ENCODE measurements at places on chromosomes 13 and 19. TPM values are rescaled to one million over a fixed set of nuclear protein-coding genes. Genes with fewer than 3 reads are reported as not detected.

The TMEM272 gene
- not detected for total RNA-seq

The FCER2 gene
- total RNA-seq, result not detected

The SCAF1 gene
- 16.1 TPM for total RNA-seq

The AP1M2 gene
- total RNA-seq, result 25.7 TPM

The ATP4A gene
- total RNA-seq, result 8.2 TPM

The CACNA1A gene
- 6.7 TPM for total RNA-seq

The KIR3DL2 gene
- not detected for total RNA-seq

The ZNF266 gene
- 12.2 TPM for total RNA-seq

The CEACAM16 gene
- 0.33 TPM for total RNA-seq

The TMPRSS9 gene
- not detected for total RNA-seq

The KRTDAP gene
- not detected for total RNA-seq

The IL17D gene
- total RNA-seq, result 0.66 TPM

The ADGRE2 gene
- total RNA-seq, result 1.3 TPM

The FGF9 gene
- 0.26 TPM for total RNA-seq

The CGB2 gene
- total RNA-seq, result not detected

The DHRS12 gene
- 4.0 TPM for total RNA-seq

The NCR1 gene
- not detected for total RNA-seq

The KLK3 gene
- total RNA-seq, result not detected

The ZNF71 gene
- 7.0 TPM for total RNA-seq

The APOC1 gene
- total RNA-seq, result 24.1 TPM

The ZNF844 gene
- 4.3 TPM for total RNA-seq

The CYP2A13 gene
- total RNA-seq, result not detected

The TSC22D1 gene
- 50.1 TPM for total RNA-seq

The WDR62 gene
- 0.26 TPM for total RNA-seq

The SIGLEC10 gene
- 2.0 TPM for total RNA-seq

The MEDAG gene
- 7.8 TPM for total RNA-seq
